ENCODE measurements at places on chromosomes 16 and 17.
A peak's percentile ranks its signal among the peaks of the same experiment; 100 is the strongest.

- DNase-seq: no peak
Measured at GRCh38 chr17:66437476-66438026, 135.1 kb downstream of the PRKCA start.

GRCh38 chr17:17924131-17924856, 47.9 kb downstream of the TOM1L2 start:
- no peak for DNase-seq

GRCh38 chr16:35146723-35147458, 1687.5 kb downstream of the TP53TG3F start:
- DNase-seq: no peak

DNA sequence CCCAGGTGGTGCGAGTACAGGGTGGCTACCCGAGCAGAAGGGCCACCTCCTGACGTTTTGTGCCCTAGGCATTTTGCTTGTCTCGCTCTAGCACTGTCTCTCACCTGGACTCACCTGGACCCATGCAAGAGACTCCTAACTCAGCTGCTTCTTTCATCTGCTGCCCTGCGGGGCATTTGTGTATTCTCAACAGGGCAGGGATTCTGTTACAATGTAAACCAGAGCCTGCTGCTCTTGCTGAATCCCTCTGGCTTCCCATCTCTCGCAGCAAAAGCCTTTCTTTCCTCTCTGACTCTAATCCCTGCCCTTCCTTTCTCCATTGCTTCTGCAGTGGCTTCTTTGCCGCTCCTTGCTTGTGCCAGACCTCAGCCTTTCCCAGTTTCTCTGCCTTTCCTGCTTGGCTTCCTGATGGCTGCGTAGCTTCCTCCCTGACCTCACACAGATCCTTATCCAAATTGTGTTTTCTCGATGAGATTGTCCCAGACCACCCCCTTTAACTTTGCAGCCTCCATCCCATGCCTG, 10.2 kb downstream of the ARSG start:
- DNase-seq: no peak

DNA sequence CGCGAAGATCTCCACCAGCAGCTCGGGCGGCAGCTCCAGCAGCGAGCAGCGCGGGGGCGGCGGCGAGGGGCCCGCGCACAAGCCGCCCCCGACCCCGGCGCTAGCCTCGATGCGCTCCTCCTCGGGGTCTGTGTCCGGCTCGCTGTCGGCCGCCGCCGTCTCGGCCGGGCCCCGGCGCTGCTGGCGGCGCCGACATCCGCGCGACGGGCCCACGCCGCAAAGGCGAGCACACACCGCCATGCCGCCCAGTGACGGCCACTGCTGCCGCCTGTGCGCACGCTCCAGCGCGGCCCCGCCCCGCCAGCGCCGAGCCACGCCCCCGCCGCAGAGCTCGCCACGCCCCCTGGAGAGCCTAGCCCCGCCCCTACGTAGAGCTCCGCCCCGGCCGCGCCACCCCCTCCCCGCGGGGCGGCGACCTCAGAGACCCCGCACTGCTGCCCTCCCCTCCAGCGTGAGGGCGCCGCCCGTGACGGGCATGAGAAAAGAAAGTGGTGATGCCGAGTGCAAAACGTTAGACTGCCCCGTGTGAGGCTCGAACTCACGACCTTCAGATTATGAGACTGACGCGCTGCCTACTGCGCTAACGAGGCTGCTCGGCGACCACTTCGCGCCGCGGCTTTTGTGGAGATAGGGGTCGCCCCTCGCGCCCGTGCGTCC, at the start of gene FBXO31:
Gene FBXO31, minus strand, starts transcription at position 272 of the 657 bp plus-strand sequence. Its CDS starts 32 bp downstream, at position 240.
- DNase-seq: peak; percentile 91

- no peak for DNase-seq
Measured at GRCh38 chr17:64355536-64356303, 34.9 kb downstream of the PECAM1 start.

- DNase-seq: no peak
Measured at GRCh38 chr17:77437017-77437416, 296.2 kb downstream of the SEC14L1 start.

GRCh38 chr16:2036200-2036966, 9.7 kb downstream of the NHERF2 start:
- DNase-seq: no peak

GRCh38 chr16:2912330-2913199, 834 bp downstream of the FLYWCH1 start:
- no peak for DNase-seq

GRCh38 chr16:72050769-72051464, 3.4 kb upstream of the HP start:
- no peak for DNase-seq

GRCh38 chr17:82600731-82601446, 47.4 kb downstream of the WDR45B start:
- DNase-seq: no peak

- DNase-seq: no peak
Measured at GRCh38 chr16:56629531-56629930, 2.9 kb upstream of the MT1M start.

DNA sequence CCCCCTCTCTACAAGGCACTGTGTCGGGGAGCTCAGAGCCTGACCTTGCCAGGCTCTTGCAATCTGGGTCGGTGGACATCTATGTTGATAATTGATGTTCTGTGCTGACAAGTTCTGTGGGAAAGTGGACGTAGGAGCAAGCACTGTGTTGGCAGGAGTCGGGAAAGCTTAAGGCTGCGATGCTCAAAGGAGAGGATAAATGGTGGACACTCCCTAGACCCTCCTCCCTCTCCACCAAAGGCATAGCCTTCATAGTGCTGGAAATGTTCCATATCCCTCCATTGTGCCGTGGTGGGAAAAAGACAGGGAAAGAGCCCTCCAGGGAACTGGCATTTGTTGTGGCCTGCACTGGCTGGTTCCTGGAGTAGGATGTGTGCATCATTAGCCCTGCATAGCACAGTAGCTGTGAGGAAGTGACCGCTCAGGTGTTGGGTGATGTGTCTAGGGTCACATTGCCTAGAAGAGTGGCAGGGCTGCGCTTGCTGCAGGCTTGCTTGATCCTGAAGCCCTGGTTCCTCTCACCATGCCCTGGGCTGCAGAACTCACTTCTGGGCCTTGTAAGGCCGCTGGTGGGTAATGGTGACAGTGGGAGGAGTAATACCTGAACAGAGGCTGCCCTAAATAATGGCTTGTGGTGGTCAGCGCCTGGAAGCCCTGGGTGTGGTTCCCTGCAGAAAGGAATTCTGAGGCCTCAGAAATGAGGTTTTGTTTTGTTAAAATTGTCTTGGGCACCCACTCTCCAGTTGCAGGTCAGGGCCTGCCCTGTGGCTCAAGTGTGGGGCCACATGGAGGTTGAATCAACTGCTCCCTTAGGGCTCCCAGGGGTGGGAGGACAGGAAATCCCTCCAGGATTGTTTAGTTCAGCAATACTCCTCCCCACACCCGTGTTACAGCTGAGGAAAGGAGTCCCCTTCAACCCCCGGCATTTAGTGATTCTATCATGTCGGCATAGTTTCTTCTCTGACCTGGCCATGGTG, 62.6 kb downstream of the KSR1 start:
- no peak for DNase-seq

DNA sequence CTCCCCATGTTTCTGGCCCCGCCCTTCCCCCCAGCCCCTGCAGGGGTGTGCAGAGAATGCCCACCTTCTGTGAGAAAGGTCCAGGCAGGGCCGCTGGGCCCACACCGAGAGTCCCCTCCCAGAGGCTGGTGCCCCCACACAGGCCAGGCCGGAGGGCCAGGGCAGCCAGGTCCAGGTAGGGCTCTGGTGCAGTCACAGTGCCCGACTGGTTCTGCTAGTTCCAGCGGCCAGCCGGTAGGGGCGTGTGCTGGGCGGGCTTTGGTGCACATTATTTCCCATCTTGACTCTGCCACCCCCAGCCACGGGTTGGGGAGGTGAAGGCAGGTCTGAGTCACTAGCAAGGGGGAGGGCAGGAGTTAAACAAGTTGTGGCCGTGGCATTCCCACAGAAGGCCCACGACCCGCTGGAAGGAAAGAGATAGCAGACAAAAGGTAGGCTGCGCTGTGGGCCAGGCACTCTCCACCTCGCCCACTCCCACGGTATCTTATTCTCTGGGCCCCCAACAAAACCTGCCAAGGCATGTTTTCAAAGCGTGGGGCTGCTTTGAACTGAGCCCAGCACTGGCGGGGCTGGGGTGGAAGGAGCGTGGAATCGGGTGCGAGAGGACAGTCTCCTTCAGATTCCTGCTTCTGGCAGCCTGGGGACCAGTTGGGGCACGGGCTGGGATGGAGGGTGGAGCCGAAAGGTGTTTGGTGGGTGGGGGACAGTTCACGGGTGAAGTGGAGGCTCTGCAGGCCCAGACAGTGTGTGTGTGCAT, 1.9 kb downstream of the EPN3 start:
- no peak for DNase-seq

DNA sequence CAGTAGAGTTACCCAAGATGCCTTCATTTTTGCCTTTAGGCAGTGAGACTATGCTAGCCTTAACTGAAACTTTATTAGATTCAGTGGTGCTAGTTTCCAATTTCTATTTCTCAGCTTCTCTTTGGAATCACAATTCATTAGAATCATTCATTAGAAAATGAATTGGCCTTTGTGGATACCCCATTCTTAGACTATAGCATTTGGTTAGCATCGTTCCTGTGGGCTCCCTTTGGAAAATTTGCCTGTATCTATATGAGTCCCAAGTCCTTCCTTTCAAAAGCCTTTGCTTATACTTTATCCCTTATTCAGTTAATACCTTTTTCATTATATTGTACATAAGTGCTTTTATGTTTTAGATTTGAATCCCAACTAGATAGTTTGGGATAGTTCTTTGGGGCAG, 187.0 kb upstream of the TBX2 start:
- DNase-seq: no peak

DNA sequence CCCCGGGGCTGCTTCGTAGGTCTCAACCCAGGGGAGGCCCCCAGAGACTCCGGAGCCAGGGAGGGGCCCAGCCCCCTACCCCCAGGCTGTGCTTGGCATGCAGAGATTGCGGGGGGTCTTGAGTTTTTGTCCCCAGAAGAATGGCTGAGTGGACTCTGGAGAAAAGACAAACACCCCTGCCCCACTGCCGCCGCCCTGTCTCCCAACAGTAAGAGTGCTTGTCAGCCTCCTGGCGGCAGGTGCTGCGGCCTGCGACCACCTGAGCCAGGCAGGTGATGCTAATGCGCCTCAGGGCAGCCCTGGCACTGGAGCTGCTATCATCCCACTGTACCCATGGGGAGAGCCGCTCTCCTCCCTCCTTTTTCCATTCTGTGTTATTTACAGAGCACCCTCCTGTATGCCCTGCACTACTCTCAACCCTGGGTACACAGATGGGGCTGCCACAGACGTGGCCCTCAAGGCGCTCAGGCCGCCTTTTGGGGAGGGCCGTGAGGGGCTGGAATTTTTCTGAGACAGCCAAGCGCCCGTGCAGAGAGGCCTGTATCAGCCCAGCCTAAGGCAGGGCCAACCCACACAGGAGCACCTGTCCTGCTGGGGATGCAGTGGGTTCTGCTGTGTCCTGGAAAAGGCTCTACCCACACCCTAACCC, 2.6 kb upstream of the IL17C start:
- no peak for DNase-seq

DNA sequence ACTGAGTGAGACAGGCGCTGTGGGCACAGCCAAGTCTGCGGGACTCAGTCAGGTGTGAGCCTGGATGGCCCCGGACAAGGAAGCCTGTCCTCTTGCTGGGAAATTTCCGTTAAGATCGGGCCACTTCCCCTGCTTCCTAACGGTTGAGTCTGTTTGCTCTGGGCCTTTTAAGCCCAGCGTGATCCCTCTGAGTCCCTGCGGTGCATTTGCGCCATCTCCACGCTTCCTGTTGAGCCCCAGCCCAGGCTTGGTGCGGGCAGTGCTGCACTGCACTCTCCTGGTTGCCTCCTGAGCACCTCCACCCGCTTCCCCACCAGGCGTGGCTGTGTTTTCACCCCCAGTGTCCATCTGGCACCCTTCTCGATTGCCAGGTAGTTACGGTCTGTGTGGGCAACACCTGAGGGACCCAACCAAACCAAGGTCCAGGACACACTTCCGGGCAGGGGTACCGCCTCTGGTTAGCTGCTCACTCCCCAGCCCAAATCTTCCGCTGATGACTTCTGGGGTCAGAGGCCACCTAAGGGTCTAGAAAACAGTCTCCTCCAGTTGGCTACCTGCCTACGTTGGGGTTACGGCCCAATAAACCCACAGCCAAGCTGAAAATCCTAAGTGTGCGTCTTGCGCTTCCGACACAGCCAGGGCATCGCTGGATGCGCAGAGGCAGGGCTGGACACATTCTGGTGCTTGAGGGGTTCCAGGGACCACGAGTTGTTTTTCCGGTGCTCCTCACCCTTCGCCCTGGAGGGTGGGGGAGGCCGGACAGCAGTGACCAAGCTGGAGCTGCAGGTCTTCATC, 1.4 kb upstream of the SLC25A10 start:
- no peak for DNase-seq

GRCh38 chr17:17004251-17004996, 32.5 kb upstream of the TNFRSF13B start:
- no peak for DNase-seq

- no peak for DNase-seq
Measured at GRCh38 chr17:27530764-27531391, 74.6 kb downstream of the KSR1 start.

DNA sequence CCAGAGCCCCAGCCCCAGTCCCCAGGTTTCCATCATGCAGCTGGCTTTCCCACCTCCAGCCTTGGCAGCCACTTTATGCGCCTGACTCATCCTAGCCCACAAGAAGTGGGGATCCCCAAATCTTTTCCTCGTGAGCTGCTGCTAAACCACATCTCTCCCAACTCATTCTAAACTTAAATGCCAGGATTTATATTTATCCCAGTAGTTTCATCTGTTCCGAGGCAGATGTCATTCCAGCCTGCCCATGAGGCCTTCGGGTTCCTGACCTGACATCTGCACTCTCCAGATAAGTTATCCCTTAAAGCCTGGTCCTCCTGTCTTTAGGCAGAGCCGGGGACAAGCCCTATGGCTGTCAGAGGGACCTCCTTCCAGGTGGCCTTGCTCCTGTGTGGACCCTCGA, 16.6 kb downstream of the PLXDC1 start:
- DNase-seq: no peak

GRCh38 chr17:6948562-6948961, 47.3 kb upstream of the ALOX12 start:
- no peak for DNase-seq

GRCh38 chr16:49859125-49859811, 3.4 kb upstream of the ZNF423 start:
- DNase-seq: no peak

DNA sequence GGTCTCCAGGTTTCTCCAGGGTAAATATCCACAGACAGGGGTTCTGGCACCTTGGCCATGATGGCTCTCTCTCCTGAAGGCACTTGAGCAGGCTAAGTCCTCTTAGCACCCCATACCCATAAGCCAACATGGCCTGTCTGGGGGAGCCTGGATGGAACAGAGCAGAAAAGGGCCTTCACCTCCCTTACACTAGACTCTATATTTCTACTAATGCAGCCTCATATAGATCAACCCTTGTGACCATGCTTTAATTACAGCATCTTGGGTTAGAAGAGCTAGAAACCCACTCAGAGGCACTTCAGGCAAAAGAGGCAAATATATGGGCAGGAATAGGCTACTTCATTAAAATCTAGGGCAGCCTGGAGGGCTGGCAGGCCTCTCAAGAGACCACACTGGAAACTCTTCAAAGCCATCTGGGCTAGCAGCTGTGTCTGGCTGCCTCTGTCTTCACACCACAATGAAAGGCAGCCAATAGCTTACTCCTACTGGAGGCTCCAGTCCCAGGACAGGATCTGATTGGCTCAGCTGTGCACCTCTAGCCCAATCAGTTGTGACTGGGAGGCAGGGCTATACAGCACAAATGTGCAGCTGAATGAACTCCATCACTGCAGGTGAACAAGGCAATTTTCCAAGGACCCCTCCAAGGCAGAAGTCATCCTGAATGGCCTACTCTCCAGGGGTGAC, 4.7 kb upstream of the CDT1 start:
- DNase-seq: no peak

- DNase-seq: no peak
Measured at GRCh38 chr17:69501591-69502468, 87.3 kb downstream of the MAP2K6 start.

Measured in stimulated activated CD8-positive, alpha-beta memory T cell treated with anti-CD3 and anti-CD28 coated beads, Interleukin-7, amount 100 ng/mL, for 1 hour (primary cell).